ENCODE measurements at places on chromosomes 3 and 15.

DNA sequence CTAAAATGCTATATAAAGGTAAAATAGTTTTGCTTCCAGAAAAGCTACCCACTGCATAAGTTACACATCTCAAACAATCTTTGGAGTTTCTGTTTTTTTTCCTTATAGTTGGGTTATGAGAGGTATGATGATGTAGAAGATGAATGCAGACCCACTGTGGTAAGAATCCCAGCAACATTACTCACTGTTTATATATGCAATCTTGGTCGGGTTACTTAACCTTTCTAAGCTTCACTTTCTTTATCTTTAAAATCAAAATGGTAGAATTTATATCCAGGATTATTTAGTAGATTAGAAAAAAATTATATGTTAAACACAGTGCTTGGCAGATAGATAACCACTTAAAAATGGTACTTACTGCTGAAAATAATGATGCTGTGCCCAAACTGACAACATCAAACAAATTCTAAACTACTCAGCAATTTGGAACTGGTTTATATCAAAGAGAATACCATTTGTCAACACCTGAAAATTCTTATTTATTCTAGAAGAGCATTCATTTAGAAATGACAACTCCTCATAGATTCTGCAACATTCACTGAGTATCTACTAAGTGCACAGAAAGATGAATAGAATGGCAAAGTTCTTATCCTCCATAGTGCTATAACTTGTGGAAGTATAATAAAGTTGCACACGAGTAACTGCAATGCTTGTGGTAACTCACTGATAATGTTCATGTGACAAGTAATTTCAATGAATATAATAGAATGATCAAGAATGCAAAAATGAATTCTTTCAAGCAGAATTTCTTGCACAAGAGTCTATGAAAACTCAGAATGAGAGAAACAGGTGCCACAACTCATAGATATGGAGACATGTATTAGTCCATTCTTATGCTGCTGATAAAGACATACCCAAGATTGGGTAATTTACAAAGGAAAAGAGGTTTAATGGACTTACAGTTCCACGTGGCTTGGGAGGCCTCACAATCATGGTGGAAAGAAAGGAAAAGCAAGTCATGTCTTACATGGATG is 129.0 kb upstream of the SLC7A14 start:
- peak; percentile 87 for DNase-seq

DNA sequence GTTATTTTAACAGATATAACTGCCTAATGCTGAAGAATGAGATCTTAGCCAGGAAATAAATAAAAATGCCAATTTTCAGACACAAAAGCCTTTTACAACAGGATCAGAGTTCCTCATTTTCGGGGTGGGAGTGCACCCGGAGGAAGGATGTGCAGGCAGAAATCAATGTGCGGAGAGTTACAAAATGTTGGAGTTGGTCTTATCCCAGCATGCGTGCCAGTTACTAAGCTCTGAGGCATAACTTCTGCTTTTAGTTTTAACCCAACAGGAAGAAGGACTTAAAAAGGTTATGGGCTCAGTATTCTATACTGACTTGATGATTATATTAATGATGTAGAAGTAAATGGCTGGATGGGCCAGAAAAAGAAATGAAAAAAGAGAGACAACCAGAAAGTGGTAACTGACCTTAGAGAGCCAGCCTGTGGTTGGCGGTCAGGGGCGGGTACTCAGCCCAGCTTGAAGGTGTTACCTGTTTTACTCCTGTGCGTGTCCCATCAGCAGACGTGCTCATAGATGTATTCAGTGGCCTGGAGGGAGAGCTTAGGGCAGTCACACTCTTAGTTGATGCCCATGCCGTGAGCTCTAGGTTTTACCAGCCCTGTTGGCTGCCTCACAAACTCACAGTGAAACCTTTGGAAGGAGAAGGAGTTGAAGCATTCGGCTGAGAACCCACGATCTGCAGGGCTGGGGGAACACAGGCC is 164.7 kb downstream of the SV2B start:
- DNase-seq: no peak

- no peak for DNase-seq
These were observed 115.4 kb upstream of the TPM1 start for GRCh38 chr15:62927196-62927595.

DNA sequence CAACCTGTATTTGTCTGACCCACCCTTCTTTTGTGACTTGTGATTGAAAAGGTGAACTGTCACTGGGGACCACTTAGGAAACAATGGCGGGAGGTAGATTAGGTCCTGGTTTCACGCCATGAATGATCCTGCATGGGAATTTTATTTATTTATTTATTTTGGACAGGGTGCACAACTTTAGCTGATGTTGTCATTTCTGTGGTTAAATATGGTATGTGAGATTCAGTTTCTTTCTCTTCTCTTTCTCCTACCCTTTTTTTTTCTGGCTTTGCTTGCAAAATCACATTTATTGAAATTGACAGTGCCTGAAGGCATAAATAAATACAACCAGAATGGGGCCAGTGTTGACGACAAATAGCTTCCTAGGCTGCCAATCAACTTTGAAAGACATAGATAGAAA is 18.0 kb upstream of the HTR3E start:
- DNase-seq: peak; percentile 23

DNA sequence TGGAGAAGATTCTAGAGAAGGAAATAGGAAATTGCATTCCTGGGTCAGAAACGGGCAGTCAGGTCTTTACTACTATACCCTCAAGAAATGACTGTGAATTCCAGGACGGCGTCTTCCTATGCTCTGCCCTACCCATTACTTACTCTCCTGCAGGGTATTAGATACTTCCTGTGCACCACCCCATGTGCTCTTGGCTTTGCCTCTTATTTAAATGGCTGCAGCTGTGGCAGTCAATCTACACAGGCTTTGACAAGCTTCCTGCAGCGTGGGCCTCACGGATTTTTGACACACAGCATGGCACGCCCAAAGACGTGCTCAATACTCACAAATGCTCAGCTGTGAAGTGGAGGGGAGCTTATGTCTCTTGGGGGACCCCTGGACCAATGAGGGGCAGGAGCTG is 206.1 kb downstream of the SV2B start:
- no peak for DNase-seq

GRCh38 chr3:185534511-185534910 is 17.9 kb downstream of the LIPH start:
- peak; percentile 30 for DNase-seq

GRCh38 chr15:85667491-85668424 is 127.0 kb downstream of the KLHL25 start:
- DNase-seq: peak; percentile 97

GRCh38 chr3:190401963-190402362 is 14.0 kb downstream of the CLDN16 start:
- no peak for DNase-seq

DNA sequence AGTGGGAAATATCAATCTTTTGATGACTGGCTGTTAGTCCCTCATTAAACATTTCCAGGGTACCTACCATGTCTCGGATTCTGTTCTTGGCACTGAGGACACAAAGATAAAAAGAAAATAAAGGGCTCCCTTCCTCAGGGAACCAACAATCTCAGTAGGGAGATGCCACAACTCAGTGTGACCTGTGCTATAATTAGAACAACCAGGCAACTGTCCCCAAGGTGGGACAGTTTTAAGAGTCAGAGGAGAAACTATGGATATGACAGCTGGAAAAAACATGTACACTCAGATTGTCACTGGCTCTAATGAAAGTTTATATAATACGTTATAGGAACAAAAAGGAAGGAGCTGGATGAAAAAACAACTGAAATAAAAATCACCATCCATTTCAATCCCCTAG is 23.3 kb upstream of the CMTM8 start:
- no peak for DNase-seq

Measured in EL (cell line).